ENCODE measurements at places on chromosomes 1 and 21.

DNA sequence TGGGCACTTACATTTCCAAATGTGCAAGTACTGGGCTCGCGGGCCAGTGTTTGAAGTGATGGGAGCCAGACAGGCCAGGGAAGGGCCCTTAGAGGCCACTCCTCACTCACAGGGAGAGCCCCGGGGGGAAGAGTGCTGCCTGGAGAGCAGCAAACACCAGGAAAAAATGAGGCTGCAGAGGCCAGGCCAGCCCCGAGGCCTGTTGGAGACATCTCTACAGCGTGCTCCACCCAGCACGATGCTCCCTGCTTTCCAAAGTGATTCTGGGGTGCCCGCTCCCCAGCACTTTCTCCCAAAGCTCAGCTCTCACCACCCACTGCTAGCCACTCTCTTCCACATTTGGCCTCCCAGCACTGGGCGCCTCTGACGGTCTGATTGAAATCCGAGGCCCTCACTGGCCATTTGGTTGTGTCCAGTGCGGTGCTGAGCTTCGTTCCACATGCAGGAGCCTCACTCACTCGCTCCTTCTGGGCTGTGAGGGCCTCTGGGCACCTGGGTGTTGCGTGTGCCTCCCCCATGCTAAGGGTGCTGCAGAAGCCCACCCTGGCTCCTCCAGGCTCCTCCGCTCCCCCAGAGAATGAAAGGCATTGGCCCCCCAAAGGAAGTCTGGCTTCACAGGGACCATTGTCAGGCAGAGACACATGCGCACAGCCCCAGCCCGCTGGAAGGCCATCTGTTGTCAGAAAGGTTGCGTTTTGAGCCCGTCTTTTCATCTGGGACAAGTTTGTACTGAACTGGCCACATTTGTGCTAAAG lies 385.4 kb upstream of the VAMP3 start:
- no peak for DNase-seq

- DNase-seq, result no peak
Observed at GRCh38 chr21:42515708-42516502, 2.3 kb downstream of the SLC37A1 start.

DNA sequence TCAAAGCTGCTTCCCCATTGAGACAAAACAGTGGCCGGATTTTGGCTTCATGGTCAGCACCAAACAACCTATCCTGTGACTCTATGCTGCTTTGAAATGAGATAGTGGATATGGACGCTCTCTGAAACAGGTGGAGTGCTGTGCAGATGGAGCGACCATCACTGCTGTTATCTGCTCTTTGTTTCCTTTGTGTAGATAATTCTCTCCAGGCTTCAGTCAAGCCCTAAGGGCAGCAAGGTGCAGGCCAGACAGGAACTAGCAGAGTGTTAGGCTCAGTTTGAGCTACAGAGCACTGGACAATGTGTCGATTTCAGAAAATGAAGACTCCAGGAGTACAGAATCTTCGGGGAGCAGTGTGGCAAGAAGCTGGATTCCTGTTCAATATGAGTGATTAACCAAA lies 4.8 kb upstream of the IRF6 start:
- no peak for DNase-seq

DNA sequence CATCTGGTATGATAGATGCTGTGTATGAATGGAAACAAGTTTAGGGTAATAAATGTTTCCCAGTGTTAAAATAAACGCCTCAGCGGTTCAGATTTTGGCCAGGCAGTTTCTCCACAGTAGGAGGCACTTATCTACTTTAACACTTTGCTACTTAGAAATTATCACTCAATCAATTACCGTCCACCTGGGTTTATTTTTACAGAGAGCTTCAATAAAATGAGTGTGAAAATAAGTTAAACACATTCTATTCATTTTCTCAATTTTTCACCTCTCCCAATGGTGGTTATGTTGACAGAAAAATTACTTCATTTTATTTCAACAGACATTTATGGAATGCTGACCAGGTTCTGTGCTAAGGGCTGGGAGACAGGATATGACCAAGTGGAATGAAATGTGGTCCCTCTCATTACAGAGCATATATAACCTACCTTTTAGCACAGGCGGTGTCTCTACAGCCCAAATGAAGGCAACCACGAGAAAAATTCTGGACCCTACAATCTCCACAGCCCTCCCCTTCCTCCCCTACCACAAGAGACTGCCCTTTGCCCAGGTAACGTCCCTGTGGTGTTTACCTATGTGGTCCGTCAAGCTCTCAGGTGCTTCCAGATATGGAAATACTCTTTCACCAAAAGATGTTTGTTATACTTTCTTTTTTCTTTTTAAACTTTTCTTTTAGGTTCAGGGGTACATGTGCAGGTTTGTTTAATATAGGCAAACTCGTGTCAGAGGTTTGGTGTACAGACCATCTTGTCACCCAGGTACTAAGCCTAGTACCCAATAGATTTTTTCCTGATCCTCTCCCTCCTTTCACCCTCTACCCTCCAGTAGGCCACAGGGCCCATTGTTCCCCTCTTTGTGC lies 105.5 kb downstream of the HLCS start:
- no peak for DNase-seq

- DNase-seq, result no peak
Observed at GRCh38 chr1:111739925-111740765, 950 bp upstream of the INKA2 start.

GRCh38 chr1:28898405-28898881 lies 15.9 kb upstream of the EPB41 start:
- no peak for DNase-seq

- no peak for DNase-seq
Observed at GRCh38 chr21:19608101-19608621, 1204.6 kb upstream of the TMPRSS15 start.

DNA sequence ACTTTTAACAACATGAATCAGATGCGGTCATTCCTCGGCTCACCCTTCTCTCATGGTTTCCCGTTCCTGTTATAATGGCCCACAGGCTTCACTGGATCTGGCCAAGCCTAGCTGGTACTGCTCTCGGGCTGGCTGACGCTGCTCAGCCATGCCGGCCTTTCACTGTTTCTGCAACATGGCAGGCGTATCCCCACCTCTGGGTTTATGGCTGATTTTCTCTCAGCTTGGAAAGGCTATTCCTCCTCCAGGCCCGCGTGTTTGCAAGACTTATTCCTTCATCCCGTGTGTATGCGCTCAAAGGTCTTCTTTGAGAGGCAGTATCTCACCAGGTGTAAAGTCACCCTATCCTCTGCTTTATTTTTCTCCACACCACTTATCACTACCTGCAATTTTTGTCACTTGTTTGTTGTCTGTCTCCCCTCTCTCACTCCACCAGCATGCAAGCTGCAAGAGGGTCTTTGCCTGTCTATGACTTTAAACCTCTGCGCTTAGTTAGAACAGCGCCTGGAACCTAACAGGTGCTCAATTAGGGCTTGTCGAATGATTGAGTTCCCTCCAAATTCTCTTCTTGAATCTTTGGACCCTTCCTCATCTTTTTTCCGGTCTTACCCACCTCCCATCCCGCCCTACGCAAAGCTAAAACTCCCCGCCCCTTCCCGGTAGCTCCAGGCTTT lies 491 bp upstream of the RAP1A start:
- DNase-seq, result no peak

- no peak for DNase-seq
Observed at GRCh38 chr1:242083742-242084141, 84.8 kb upstream of the MAP1LC3C start.

DNA sequence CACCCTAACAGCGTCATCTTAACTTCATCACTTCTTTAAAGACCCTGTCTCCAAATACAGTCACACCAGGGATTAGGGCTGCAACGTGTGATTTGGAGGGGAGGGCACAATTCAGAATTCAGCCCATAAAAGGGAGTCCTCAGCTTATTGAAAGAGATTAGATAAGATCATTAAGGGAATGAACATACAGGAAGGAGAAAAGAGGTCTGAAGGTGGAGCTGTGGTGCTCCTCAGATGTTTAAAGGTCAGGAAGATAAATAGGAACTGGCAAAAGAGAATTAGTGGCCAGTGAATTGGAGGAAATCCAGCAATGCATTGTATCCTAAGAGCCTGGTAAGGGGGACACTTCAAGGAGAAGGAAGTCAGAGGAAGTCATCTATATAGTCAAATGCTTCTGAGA lies 113.5 kb downstream of the PROX1 start:
- DNase-seq, result no peak

- no peak for DNase-seq
Observed at GRCh38 chr1:42305639-42306038, 29.4 kb downstream of the FOXJ3 start.

GRCh38 chr1:165885305-165885694 lies 57.9 kb downstream of the UCK2 start:
- DNase-seq, result no peak

DNA sequence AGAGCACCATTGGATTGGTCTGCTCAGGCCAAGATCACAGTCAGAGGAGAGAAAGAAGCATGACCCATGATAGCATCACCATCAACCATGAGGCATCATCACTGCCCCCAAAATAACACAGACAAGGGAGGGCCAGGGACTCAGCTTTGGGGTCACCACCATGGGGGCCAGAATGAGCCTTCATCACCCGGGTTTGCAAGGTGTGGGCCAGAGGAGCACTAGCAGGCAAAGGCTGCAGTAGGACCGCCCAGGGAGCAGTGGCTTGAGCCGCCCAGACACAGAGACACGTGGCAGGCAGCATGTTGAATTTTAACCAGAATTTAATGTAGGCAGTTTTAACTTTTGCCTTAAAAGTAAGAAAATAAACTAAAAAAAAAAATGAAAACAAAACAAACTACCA lies 53.7 kb upstream of the TMPRSS2 start:
- no peak for DNase-seq

All from activated effector memory CD4-positive, alpha-beta T cell treated with Interleukin-2 at 50 U/mL for 16 hours (primary cell).